ENCODE measurements at places on chromosomes 12 and 14.

- DNase-seq, result no peak
Measured at GRCh38 chr12:1924996-1925683, 6.7 kb upstream of the CACNA2D4 start.

GRCh38 chr12:75703131-75703530, 191.7 kb upstream of the KRR1 start:
- no peak for DNase-seq

GRCh38 chr12:68899251-68899771, 33.7 kb downstream of the CPM start:
- peak; percentile 79 for DNase-seq

- DNase-seq, result no peak
Measured at GRCh38 chr14:51180577-51180976, 59.5 kb upstream of the TMX1 start.

GRCh38 chr12:26744697-26745440, 88.1 kb downstream of the ITPR2 start:
- peak; percentile 88 for DNase-seq

DNA sequence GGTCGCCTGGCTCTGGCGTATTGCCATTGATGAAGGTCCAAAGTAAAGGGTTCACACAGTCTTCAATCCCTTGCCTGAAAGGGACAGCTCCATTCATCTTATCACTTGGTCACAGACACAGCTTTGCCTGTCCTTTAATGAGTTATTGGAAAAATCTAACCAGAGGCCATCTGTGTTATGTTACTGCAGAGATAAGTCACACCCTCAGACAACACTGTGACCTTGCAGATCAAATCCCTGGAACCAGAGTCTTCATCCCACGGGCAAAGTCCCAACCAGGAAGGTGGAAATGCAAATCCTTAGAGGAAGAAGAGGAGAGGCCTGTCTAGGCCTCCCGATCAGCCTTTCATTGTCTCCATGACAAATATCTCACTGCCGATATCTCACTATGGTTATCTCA, 68.3 kb upstream of the SCN8A start:
- DNase-seq, result no peak

DNA sequence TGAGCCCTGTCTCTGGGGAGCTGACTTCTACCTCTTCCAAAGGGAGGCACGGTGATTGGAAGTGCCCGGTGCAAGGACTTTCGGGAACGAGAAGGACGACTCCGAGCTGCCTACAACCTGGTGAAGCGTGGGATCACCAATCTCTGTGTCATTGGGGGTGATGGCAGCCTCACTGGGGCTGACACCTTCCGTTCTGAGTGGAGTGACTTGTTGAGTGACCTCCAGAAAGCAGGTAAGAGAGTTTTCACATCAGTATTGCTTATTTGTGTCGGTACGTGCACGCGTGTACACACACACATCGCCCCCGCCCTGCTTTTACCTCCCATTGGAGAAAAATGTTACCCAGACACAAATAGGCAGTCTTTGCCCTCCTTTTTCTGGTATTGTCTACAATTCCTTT, 13.7 kb downstream of the PFKM start:
- no peak for DNase-seq

- no peak for DNase-seq
Measured at GRCh38 chr14:85234156-85235025, 295.6 kb upstream of the FLRT2 start.

- peak; percentile 89 for DNase-seq
Measured at GRCh38 chr14:62289471-62289870, 527.3 kb downstream of the SNAPC1 start.

DNA sequence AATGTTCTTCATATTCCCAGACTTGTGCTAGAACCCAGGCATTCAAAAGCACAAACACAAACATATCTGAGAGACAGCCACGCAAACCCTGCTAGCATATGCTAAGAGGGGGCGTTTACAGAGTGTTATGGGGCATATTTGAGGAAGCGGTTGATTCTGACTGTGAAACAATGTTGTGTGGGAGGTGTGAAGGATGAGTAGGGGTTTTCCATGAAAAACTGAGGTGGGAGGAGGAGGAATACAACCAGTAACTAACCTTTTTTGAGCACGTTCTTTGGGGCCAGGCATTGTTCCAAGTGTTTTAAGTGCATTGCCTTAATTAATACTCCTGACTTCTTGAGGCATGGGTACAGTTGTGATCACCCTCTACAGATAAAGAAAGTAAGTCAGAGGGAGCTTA, 499.5 kb downstream of the AACS start:
- DNase-seq, result no peak

- DNase-seq, result no peak
Measured at GRCh38 chr12:2229661-2230539, 177.1 kb downstream of the CACNA1C start.

DNA sequence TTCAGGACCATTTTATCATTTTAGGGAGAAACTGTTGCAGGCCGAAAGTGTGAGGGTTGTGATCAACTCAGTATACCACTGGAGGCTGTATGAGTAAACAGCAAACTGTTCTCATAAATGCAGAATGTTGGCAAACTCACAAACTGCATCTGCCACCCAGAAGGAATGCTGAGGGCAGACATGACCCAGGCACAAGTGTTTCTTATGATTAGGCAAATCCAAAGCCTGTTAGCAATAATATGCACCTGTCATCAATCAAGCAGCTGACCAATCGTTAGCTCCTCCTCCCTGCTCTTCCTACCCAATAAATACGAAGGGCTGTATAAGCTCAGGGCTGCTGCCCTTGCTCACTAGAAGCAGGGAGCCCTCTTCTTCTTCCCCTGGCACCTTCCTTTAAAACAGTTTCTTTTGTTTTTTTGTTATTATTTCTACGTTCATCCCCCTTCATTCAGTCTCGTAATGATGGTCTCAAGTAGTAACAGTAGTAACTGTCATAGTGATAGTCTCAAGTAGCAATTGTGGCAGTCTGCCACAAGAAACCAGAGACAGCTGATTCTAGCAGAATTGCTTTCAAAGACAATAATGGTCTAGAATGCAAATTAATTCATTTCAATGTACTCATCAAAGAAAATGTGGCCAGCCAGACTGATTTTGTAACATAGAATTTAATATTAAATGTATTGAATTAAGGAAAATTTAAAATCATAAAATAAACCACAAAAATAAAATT, 15.2 kb upstream of the CCDC175 start:
- no peak for DNase-seq

- DNase-seq, result no peak
Measured at GRCh38 chr12:110762891-110763290, 20.2 kb upstream of the PPP1CC start.

DNA sequence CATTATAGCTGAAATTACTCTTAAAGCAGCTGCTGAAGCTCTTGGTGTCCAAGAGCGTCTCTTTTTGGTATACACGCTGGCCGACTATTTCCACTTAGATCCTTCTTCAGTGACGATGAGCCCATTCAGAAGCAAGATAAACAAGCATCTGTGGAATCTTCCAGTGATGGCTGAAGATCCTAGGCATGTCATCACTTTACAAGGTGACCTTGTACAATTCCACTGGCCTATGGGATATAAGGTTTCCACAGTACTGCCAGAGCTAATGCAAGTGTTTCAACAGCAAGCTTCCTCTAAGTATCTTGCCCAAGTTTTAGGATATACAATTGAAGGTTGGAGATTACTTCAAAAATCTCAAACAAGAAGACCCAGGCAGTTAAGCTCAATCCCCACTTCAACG, 47.0 kb downstream of the INTS13 start:
- DNase-seq, result no peak

- no peak for DNase-seq
Measured at GRCh38 chr14:96407935-96408570, 16.1 kb downstream of the AK7 start.

GRCh38 chr12:122104844-122105243, 26.3 kb downstream of the MLXIP start:
- no peak for DNase-seq

- DNase-seq, result no peak
Measured at GRCh38 chr12:122354958-122355641, 67.4 kb downstream of the CLIP1 start.

- DNase-seq, result no peak
Measured at GRCh38 chr12:84596266-84596665, 316.3 kb downstream of the SLC6A15 start.

DNA sequence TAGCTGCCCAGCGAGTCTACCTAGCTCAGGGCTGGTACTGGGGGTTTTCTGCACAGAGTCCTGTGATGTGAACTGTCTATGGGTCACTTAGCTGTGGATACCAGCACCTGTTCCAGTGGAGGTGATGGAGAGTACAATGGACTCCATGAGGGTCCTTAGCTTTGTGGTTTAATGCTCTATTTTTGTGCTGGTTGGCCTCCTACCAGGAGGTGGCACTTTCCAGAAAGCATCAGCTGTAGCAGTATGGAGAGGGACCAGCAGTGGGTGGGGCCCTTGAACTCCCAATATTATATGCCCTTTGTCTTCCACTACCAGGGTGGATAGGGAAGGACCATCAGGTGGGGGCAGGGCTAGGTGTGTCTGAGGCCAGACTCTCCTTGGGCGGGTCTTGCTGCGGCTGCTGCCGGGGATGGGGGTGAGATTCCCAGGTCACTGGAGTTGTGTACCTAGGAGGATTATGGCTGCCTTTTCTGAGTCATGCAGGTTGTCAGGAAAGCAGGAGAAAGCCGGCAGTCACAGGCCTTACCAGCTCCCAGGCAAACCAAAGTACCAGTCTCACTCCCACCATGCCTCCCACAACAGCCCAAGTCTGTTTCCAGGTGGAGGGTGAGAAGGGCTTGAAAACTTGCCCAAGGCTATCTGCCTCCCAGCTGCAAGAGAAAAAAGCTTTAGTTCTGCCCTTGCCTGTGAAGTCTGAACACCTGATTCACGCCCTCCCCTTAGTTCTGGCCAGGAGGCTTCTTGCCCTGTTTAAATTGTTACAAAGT, 163.0 kb upstream of the NUDT4 start:
- no peak for DNase-seq

GRCh38 chr12:114167431-114167830, 201.3 kb upstream of the RBM19 start:
- peak; percentile 37 for DNase-seq

DNA sequence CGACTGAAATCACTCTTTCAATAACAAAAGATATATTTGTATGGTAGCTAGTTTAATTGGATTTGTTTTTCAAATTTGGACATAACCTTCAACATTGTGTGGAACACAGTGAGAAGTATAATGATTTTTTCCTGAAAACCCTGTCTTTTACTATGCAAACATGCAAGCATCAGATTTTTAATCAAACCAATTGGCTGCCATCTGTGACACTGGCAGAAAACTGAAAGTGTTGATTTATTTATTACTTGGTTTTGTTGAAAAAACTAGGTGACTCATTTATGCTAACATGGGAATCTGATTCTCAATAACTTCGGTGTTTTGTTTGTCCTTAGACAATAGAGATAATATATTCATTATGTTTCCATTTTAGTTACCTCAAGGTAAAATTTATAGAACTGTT, 82.0 kb downstream of the NTS start:
- DNase-seq, result no peak

DNA sequence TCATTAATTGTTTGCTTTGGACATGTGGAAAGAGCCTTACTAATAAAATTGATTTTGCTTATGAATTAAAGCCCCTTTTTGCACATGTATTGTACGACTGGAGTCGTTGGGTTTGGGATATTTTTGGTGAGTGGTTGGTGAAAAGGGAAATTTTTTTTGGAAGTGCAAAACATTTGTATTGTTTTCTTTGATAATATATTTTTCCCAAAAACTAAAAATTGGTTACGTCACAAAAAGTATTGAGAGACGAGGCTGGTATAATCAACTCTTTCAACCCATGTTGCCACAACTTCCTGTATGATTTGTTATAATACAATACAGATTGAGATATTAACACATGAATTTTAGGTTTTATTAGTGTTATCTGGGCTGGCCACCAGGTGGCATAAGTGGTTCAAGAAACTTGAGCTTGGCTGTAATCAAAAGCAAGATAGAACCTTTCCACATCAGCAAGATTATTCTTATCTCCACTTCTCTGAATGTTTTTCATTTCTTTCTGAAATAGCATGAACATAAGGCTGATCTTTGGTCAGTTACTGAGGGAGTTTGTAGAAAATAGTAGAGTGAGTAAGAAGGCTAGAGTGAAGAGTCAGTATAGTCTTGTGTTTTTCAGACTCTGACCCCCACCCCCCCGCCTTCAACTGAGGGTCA, 8.7 kb downstream of the NGDN start:
- peak; percentile 69 for DNase-seq

DNA sequence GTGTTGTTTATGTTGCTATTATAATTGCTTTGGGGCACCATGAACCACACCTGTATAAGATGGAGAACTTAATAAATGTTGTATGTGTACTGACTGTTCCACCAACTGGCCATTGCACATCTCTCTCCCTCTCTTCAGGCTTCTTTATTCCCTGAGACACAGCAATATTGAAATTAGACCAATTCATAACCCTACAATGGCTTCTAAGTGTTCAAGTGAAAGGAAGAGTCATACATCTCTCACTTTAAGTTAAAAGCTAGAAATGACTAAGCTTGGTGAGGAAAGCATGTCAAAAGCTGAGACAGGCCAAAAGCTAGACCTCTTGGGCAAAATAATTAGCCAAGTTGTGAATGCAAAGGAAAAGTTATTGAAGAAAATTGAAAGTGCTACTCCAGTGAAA, 373.3 kb downstream of the RGS6 start:
- DNase-seq, result no peak

DNA sequence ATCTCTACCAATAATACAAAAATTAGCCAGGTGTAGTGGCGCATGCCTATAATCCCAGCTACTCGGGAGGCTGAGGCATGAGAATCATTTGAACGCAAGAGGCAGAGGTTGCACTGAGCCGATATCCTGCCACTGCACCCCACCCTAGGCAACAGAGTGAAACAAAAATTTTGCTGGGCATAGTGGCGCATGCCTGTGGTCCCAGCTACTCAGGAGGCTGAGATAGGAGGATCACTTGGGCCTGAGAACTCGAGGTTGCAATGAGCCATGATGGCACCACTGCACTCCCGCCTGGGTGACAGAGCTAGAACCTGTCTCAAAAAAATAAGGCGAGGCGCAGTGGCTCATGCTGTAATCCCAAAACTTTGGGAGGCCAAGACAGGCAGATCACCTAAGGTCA, 9.5 kb downstream of the ATXN2 start:
- no peak for DNase-seq

All from astrocyte of the spinal cord (primary cell).